Stimulated activated CD8-positive, alpha-beta memory T cell treated with anti-CD3 and anti-CD28 coated beads, Interleukin-4, amount 100 ng/mL, for 1 hour (primary cell): ENCODE measurements at places on chromosomes 2 and 18.

DNA sequence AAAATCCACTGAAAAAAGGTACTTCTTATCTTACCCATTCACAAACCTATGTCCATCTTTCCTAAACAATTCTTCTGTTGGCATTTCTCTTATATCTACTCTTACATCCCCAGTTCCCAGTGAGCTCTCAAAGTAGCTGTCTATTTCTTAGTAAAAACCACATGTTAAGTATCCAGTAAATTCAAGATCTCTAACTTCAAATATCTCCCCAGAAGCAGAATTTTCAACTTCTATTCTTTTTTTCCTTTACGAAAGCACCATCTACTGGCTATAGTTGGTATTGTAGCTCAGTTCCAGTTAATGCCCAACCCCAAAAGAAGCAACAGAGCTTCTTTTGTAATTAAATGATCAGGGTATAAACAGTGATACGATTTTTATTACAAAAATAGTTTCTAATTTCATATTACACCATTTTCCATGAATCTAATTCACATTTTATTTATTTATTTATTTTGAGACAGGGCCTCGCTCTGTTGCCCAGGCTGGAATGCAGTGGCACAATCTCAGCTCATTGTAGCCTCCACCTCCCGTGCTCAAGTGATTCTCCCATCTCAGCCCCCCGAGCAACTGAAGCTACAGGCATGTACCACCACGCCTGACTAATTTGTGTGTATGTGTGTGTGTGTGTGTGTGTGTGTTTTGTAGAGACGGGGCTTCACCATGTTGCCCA is 28.5 kb downstream of the HRH4 start:
- no peak for DNase-seq

GRCh38 chr2:152544638-152545037 is 172.6 kb downstream of the PRPF40A start:
- DNase-seq = no peak

DNA sequence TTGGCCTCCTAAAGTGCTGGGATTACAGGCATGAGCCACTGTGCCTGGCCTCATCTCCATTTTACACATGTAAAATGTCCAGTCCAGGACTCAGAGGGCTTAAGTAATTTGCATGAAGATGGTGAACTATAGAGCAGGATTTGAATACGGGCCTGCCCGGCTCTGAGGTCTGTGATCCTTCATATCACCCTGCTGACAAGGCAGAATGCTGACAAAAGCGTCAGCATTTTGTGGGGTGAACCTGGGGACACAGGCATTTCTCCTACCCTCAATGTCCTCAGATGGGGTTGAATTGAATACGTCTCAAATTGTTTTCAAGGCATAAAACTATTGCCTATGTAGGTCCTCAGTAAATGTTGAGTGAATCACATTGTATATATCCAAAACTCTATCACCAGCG is 57.2 kb upstream of the GATA6 start:
- DNase-seq = no peak

GRCh38 chr2:62741127-62741526 is 35.6 kb downstream of the EHBP1 start:
- DNase-seq = no peak

DNA sequence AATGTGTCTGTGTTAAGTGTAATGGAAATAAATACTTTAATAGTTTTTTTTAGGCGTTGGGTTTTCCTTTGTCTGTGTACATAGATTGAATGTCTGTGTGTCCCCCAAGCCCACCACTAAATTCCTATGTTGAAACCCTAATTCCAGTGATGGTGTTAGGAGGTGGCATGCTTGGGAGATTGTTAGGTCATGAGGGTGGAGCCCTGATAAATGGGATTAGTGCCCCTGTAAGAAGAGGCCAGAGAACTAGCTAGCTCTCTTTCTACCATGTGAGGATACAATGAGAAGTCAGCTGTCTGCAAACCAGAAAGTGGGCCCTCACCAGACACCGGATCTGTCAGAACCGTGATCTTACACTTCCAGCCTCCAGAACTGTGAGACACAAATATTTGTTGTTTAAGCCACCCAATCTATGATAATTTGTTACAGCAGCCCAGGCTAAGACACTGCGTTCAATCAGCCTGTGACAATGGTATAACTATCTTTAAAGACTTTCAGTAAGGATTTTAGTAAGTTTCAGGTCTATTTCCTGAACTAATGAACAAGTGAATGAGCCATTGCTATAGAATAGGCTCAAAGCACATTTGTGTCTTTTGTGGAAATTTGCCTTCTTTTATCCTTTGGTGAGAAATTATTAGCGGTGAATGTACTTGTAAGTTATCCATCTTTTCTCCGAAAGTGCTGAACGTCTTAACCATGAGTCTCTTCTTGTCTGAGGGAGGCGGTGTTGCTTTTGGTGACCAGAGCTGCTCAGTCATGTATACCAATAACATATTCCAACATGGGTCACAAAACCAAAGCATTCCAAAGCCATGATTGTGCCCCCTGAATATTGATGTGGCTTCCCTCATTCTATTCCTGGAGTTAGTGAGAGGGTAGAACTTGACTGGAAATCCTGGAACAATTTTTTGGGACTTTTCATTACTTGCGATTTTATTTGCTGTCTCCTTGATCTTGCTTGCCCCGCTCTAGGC is 29.6 kb upstream of the IL1R1 start:
- DNase-seq = no peak

GRCh38 chr2:71742953-71743601 is 289.7 kb downstream of the DYSF start:
- no peak for DNase-seq

DNA sequence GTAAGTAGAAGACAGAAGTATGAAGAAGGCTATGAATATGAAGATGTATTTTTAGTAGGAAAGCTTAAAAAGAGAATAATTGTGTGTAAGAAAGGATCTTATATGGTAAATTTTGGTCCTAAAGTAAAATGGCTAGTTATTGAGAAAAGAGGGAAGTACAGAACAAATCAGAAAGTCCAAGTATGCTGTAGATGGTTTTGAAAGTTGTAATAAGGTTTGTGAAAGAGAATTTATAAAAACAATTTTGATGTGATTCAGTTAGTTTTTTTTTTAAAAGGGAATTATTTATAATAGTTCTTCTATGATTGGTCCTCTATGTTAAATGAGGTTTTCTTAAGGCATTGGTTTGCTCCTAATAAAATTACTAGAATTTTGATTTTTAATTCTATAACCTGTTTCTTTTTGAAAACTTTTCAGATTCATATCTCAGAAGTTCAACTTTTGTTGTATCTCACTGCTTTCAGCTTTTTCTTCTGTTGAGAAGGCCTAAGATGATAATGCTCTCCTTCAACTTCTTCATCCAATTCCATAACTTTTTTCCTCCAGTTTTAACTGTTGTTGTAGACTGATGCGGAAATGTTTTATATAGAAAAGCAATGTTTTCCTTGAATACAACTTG is 322.7 kb downstream of the NOL4 start:
- no peak for DNase-seq

DNA sequence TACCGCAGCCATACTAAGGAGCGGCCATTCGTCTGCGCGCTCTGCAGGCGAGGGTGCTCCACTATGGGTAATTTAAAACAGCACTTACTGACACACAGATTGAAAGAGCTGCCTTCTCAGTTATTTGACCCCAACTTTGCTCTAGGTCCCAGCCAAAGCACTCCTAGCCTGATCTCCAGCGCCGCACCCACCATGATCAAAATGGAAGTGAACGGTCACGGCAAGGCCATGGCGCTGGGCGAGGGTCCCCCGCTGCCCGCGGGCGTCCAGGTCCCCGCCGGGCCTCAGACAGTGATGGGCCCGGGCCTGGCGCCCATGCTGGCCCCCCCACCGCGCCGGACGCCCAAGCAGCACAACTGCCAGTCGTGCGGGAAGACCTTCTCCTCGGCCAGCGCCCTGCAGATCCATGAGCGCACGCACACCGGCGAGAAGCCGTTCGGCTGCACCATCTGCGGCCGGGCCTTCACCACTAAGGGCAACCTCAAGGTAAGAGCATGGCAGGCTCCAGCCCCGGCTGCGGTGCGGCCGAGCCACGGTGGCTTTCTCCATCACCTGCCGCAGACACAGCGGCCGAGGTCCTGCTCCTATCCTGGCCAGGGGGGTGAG is 15.5 kb downstream of the SALL3 start:
- DNase-seq = no peak

DNA sequence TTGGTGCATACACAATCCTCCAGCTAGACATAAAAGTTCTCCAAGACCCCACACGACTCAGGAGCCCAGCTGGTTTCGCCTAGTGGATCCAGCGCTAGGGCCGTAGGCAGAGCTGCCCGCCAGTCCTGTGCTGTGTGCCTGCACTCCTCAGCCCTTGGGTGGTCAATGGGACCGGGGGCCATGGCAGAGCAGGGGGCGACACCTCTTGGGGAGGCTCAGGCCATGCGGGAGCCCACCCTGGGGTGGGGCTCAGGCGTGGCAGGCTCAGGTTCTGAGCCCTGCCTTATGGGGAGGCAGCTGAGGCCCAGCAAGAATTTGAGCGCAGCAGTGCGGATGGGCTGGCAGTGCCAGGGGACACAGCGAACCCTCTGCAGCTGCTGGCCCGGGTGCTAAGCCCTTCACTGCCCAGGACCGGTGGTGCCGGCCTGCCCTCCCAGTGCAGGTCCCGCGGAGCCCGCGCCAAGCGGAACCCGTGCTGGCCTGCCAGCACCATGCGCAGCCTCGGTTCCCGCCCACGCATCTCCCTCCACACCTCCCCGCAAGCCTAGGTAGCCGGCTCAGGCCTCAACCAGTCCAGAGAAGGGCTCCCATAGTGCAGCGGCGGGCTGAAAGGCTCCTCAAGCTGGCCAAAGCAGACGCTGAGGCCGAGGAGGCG is 1566.6 kb upstream of the SLC39A10 start:
- DNase-seq = no peak

DNA sequence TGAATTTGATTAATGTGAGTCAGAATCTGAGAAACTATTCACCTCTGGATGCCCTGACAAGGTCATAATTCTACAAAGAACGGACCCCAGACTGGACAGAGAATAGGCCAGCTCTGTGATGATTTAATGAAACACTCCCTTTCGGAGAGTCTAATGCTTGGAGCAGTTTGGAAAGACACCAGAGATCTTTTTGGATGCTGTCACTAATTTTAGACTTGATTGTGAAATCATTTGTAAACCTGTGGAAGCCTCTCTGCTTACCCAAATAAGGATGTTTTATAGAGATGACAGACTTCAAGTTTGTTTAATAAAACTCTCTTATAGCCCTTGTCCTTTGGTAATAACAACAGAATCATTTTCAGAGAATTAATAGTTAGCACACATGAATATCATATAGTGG is 83.5 kb downstream of the MYL12B start:
- no peak for DNase-seq

- no peak for DNase-seq
Observed at GRCh38 chr18:51032193-51032592, 2.2 kb downstream of the SMAD4 start.

- no peak for DNase-seq
Observed at GRCh38 chr2:96811917-96812316, 4.2 kb upstream of the CNNM3 start.

GRCh38 chr2:8886876-8887275 is 49.5 kb upstream of the KIDINS220 start:
- no peak for DNase-seq

DNA sequence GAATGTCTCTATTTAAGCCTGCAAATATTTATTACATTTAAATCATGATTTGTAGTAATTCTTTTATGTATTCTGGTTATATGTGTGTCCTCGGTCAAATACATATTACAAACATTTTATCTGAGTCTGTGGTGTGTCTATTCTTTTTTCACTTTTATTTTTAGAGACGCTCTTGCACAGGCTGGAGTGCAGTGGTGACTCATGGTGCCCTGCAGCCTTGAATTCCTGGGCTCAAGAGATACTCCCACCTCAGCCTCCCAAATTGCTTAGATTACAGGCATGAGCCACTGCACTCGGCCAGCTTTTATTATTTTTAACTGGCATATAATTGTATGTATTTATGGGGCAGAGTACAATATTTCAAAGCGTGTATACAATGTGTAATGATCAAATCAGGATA is 47.5 kb downstream of the ARID5A start:
- no peak for DNase-seq

DNA sequence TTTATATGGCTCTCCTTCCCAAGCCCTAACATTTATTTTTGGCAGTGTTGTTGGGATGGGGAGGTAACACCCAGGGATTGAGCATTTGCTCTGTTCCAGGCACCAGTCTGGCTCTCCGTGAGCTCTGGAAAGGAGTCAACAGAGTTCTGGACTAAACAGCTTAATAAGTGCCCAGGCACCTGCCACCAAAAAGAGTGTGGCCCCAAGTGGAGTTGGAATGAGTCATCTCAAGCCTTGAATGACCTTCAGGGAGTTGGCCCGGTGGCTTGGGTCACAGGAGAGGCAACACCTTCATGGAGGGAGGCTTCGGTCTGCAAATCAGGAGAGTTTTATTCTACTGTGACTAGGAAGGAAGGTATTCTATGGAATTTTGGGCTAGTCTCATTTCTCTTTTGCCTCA is 203.2 kb downstream of the DLGAP1 start:
- DNase-seq = no peak

DNA sequence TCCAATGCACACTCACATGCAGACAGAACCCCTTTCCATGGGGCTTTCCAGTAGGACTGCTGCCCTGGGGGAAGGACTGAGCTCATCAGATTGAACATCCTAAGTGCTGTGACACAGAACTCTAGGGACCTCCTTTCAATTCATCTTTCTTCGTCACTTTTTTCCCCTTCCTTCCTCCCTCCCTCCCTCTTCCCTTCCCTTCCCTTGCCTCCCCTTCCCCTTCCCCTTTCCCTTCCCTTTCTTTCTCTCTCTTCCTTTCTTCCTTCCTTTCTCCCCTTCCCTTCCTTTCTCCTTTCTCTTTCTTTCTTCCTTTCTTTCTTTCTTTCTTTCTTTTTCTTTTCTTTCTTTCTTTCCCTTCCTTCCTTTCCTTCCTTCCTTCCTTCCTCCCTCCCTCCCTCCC is 39.6 kb upstream of the GATA6 start:
- DNase-seq = no peak

DNA sequence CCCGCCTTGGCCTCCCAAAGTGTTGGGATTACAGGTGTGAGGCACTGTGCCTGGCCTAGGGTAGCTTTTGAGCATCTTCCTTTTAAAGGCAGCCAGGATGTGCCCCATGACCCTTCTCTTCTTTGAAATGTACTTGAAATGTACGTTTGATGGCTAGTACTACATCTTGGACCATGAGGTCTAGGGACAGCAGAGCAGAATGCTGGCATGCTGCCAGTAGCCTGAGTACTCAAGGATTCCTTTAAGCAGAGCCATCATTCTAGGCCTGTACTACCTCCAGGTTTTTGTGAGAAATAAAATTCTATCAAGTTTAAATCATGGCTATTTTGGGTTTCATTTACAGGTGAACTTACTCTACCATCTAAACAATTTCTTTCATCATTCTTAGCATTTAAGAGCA is 2.9 kb upstream of the EML6 start:
- DNase-seq = no peak

DNA sequence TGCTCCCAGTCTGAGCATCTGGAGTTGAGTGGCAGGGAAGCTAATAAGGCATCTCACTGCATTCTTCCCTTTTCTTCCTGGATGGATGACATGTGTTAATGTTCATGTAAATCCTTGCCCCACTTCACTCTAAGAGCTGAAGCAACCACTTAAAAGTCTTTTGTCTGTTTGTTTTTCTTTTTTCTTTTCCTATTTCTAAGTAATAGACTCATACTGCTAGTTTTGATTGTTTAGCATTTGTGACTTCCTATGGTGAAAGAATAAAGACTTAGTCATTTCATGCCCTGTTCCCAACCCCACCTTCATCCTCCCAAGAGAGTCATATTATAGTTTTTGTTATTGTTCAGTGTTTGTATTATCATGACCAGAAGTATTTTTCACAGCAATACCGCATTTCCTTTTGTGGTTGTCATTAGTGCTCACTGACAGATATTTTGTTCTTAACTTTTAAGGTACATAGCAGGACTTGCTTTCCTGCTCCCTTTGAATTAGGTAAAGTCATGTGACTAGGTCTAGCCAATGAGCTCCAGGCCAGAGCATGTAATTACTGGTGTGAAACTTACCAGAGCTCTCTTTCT is 18.1 kb upstream of the SPP2 start:
- no peak for DNase-seq
